ENCODE measurements at places on chromosomes 11 and 22. TPM values are rescaled to one million over a fixed set of nuclear protein-coding genes. Genes with fewer than 3 reads are reported as not detected.
A peak's percentile ranks its signal among the peaks of the same experiment; 100 is the strongest.

- peaks cover 35% of the 10 kb centered on the region for H3K4me1 ChIP-seq
- H3K27ac ChIP-seq, result no peak overlapping the region
- H3K36me3 ChIP-seq, result no peaks in the 10 kb centered on the region
- no peaks in the 10 kb centered on the region for H3K27me3 ChIP-seq
- H3K4me3 ChIP-seq, result no peak overlapping the region
Observed at GRCh38 chr11:129974237-129974636, 28.4 kb downstream of the PRDM10 start.

GRCh38 chr22:50529416-50529896 is 356 bp downstream of the TYMP start:
- H3K36me3 ChIP-seq, result no peaks in the 10 kb centered on the region
- peak overlapping the region; percentile 96 for H3K27ac ChIP-seq
- peak; percentile 23 for DNase-seq
- peak overlapping the region; percentile 31 for H3K4me3 ChIP-seq
- peaks cover 37% of the 10 kb centered on the region for H3K4me1 ChIP-seq
- H3K27me3 ChIP-seq, result peaks cover 3% of the 10 kb centered on the region

- no peak for DNase-seq
- H3K4me1 ChIP-seq, result no peaks in the 10 kb centered on the region
- H3K27me3 ChIP-seq, result no peaks in the 10 kb centered on the region
Observed at GRCh38 chr11:108508653-108509593, 10.7 kb upstream of the POGLUT3 start.

- no peaks in the 10 kb centered on the region for H3K4me1 ChIP-seq
- no peak overlapping the region for H3K27ac ChIP-seq
- no peaks in the 10 kb centered on the region for H3K36me3 ChIP-seq
- no peak overlapping the region for H3K4me3 ChIP-seq
- peaks cover 49% of the 10 kb centered on the region for H3K27me3 ChIP-seq
- no peak for DNase-seq
Observed at GRCh38 chr11:61542024-61542461, 33.5 kb downstream of the LRRC10B start.

DNA sequence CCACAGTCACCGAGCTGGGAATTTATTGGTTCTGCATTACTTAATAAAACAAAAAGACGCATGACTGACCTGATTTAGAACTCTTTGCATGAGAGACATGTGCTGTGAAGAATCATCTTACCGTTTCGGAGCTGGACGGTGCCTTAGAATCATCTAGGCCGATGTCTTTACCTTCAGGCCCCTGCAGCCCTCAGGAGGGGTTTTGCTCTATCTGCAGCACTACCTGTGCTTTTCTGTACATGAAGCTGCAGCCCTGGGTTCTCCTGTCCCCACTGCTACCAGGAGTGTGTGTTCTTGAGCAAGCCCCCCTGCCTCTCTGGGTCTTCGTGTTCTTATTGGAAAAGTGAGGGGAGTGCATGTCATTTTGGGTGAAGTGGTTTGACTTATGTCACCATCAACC is 94.0 kb upstream of the OR4B1 start:
- H3K27ac ChIP-seq, result no peak overlapping the region
- no peak overlapping the region for H3K4me3 ChIP-seq
- no peaks in the 10 kb centered on the region for H3K4me1 ChIP-seq
- no peak for DNase-seq
- H3K36me3 ChIP-seq, result peaks cover 76% of the 10 kb centered on the region

The PAX6 gene
- total RNA-seq, result not detected

GRCh38 chr22:23219822-23220484 is 39.6 kb downstream of the BCR start:
- no peak overlapping the region for H3K4me3 ChIP-seq
- no peak for DNase-seq
- no peak overlapping the region for H3K27ac ChIP-seq
- H3K4me1 ChIP-seq, result peaks cover 70% of the 10 kb centered on the region
- H3K36me3 ChIP-seq, result no peaks in the 10 kb centered on the region

- no peaks in the 10 kb centered on the region for H3K27me3 ChIP-seq
- DNase-seq, result no peak
- no peaks in the 10 kb centered on the region for H3K36me3 ChIP-seq
- H3K4me1 ChIP-seq, result peaks cover 30% of the 10 kb centered on the region
Observed at GRCh38 chr11:8956860-8957259, 7.4 kb downstream of the TMEM9B start.

The MPEG1 gene
- total RNA-seq, result 7.0 TPM

DNA sequence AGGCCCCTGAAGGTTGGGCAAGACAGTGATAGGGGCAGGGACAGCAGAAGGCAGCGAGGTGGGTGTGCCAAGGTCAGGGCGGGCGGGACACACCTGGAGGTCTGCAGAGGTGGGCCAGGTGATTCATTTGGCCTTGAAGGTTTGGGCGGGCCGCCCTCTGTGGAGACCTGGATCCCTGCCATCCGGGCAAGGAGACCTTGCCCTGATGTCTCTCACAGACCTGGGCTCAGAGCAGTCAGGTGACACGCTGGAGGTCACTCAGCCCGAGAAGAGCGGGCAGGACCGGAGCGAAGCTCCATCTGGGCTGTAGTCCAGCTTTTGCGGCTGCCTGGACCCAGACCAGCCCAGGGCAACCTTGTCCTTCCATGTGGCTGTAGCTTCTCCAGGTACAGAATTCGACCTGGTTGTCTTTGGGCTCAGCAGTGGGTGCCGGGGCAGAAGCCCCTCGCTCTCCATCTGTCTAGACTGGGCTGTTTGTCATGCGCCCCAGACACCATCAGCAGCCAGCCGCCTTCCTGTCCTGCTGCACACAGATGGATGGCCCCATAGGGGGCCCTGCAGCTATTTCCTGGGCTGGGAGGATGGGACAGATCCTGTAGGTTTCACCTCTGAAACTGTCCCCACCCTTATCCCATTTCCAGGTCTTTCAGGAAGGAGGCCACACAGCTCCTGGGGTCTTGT is 3.1 kb downstream of the MRGPRG start:
- no peak for DNase-seq
- no peak overlapping the region for H3K27ac ChIP-seq
- no peaks in the 10 kb centered on the region for H3K36me3 ChIP-seq
- no peak overlapping the region for H3K4me3 ChIP-seq

- H3K27me3 ChIP-seq, result no peaks in the 10 kb centered on the region
- DNase-seq, result peak; percentile 73
- no peaks in the 10 kb centered on the region for H3K4me1 ChIP-seq
- H3K4me3 ChIP-seq, result no peak overlapping the region
- no peaks in the 10 kb centered on the region for H3K36me3 ChIP-seq
Observed at GRCh38 chr11:126115816-126116331, 53.2 kb upstream of the CDON start.

DNA sequence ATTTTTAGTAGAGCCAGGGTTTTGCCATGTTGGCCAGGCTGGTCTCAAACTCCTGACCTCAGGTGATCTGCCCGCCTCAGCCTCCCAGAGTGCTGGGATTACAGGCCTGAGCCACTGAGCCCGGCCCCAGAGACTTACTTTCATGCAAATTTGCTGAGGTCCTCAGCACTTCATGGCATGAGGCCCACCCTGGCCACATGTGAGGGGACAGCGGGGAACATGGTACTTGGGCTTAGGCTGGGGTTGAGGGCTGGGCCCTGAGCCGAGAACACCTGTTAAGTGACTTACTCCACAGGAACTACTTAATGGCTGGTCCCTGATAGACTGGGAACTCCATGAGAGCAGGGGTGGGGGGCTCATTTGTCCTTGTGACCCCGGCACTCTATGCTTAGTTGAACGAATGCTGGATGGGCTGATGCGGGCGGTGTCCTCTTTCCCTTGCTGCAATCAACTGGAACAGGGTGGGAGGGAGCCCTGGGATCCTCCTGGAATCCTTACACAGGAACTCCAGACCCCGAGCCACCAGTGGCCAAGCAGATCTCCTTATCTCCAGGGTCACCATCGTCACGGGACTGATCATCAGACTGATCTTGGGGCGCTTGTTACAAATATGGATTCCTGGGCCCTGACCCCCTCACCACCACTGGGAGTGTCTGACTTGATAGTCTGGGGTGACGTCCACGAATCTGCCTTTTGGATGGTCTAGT is 1.0 kb downstream of the VSIG10L2 start:
- H3K36me3 ChIP-seq, result no peaks in the 10 kb centered on the region
- H3K4me1 ChIP-seq, result no peaks in the 10 kb centered on the region
- H3K27ac ChIP-seq, result no peak overlapping the region
- H3K4me3 ChIP-seq, result no peak overlapping the region
- DNase-seq, result no peak
- H3K27me3 ChIP-seq, result no peaks in the 10 kb centered on the region

- H3K4me3 ChIP-seq, result peak within 1 kb of the TSS; percentile 95
- H3K36me3 ChIP-seq, result peaks cover 53% of the 10 kb centered on the region
- H3K27me3 ChIP-seq, result no peaks in the 10 kb centered on the region
- peaks cover 76% of the 10 kb centered on the region for H3K4me1 ChIP-seq
- H3K27ac ChIP-seq, result peak within 1 kb of the TSS; percentile 94
Observed at GRCh38 chr11:68038718-68039525, at the start of gene TCIRG1. TCIRG1 (plus strand) TSS chr11:68039025; CDS start chr11:68041272, 2,247 bp downstream.

- H3K27me3 ChIP-seq, result no peaks in the 10 kb centered on the region
- no peaks in the 10 kb centered on the region for H3K4me1 ChIP-seq
- no peak overlapping the region for H3K4me3 ChIP-seq
- no peak for DNase-seq
- no peak overlapping the region for H3K27ac ChIP-seq
Observed at GRCh38 chr11:74932169-74932568, 16.7 kb downstream of the XRRA1 start.

DNA sequence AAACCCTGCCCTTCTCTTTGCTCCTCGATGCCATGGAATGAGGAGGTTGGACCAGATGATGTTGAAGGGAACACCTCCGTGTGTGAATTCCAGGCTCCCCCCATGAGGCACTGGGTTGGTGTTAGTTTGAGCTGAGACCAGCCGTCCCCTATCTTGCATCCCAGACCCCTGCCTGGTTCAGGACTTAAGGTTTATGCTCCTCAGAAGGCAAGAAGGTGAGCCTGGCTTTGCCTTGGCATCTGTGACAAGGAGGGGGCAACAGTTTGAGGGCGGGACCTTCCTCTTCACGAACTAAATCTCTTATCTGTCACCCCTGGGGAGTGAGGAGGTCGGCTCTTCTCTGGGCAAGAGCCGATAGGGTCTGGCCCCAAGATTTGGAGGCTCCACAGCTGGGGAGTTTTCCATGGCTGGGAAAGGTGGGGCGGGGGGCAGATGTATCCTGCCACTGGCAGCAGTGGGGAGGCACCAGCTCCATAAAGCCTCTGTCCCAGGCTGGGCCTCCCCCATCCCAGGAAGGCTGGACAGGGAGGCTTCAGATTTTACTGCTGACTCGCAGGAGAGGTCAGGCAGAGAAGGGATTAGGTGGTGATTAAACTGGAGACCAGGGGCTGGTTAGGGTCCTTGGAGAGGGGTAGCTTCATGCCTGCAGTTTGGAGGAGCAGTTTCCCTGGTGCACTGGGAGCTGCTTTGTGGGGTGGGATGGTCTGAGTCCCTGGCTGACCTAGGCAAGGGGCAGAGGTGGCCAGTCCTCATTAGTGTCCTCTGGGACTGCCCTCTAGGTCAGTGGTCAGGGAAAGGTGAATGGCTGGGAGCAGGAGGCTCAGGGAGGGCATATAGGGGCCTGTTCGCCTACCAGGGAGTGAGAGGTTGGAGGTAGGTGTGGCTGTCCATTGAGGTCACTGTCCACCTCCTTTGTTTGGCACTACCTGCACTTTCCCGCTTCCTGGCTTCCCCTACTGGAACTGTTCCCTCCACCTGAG is 1.1 kb downstream of the SEC14L2 start:
- no peaks in the 10 kb centered on the region for H3K36me3 ChIP-seq
- no peaks in the 10 kb centered on the region for H3K4me1 ChIP-seq

- peak; percentile 45 for DNase-seq
- no peak overlapping the region for H3K4me3 ChIP-seq
- H3K4me1 ChIP-seq, result peaks cover 24% of the 10 kb centered on the region
- peak overlapping the region; percentile 79 for H3K27ac ChIP-seq
- H3K27me3 ChIP-seq, result no peaks in the 10 kb centered on the region
Observed at GRCh38 chr22:39253435-39254070, 8.8 kb upstream of the PDGFB start.

- H3K36me3 ChIP-seq, result no peaks in the 10 kb centered on the region
- no peak overlapping the region for H3K27ac ChIP-seq
- H3K4me3 ChIP-seq, result no peak overlapping the region
- H3K27me3 ChIP-seq, result no peaks in the 10 kb centered on the region
- no peaks in the 10 kb centered on the region for H3K4me1 ChIP-seq
Observed at GRCh38 chr11:42552786-42553185, 759.0 kb upstream of the API5 start.

DNA sequence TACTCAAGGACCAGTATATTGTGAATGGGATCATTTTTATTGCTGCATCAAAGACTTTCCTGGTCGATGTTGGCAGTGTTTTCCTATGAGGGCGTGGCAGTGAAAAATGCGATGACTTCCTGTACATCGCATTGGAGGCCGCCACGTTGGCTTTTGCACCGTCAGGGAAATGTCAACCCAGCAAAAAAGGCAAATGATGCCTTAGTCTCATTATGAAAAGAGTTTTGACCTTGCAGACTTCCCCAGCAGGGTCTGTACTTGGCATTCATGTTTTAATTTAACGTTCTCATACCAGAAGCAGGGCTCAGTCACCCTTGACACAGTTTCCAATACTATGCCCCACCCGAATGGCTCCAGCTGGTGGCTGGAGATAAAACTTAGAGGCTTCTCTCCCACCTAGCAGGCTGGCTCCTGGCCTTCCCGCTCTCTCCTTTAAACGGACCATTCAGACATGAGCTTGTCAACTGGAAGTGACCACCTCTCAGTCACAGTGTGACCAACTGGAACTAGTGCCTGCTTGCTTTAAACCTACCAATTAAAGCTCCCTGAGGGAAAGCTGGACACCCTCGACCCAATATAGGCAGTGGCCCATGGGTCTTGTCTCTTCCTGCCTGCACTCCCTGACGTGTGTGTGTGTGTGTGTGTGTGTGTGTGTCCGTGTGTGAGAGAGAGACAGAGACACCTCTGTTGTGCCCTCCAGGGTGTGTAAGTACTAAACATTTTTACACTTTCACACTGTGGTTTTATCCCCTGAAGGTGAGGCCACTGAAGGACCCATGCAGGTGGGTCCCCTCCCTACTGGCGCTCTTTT is 8.7 kb upstream of the GDPD5 start:
- H3K27ac ChIP-seq, result no peak overlapping the region
- H3K27me3 ChIP-seq, result no peaks in the 10 kb centered on the region
- H3K4me1 ChIP-seq, result no peaks in the 10 kb centered on the region
- H3K4me3 ChIP-seq, result no peak overlapping the region

GRCh38 chr11:45232341-45233080 is 53.6 kb downstream of the SYT13 start:
- H3K36me3 ChIP-seq, result peaks cover 18% of the 10 kb centered on the region
- H3K27ac ChIP-seq, result no peak overlapping the region
- no peak for DNase-seq
- H3K27me3 ChIP-seq, result no peaks in the 10 kb centered on the region
- H3K4me1 ChIP-seq, result no peaks in the 10 kb centered on the region

DNA sequence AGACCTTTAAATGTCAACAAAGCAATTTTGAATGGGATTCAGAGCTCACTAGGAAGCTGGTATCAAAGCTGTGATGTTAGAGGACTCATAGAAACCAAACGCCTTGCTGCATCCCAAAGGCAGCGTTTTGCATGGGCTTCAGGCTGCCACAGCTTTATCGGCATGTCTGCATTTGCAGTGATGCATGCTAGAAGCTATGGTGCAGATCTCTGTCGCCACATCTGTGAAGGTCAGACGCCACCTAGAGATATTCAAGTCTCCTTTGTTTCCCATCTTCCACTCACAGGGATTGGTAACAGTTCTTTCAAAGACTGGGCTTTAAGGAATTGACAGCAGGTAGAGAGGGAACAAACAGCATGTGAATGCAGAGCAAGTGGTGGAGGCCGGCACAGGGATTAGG is 47.8 kb downstream of the NTM start:
- H3K4me3 ChIP-seq, result no peak overlapping the region
- no peak for DNase-seq
- H3K4me1 ChIP-seq, result no peaks in the 10 kb centered on the region

The PLAAT5 gene
- total RNA-seq, result 15.3 TPM

The CBY1 gene
- 18.9 TPM for total RNA-seq

GRCh38 chr11:45939836-45940235 is 17.4 kb downstream of the LARGE2 start:
- H3K4me3 ChIP-seq, result no peak overlapping the region
- H3K27ac ChIP-seq, result no peak overlapping the region
- no peak for DNase-seq

All from tibial nerve (tissue), 4 donors.